ENCODE measurements at places on chromosomes 16 and 17.

DNA sequence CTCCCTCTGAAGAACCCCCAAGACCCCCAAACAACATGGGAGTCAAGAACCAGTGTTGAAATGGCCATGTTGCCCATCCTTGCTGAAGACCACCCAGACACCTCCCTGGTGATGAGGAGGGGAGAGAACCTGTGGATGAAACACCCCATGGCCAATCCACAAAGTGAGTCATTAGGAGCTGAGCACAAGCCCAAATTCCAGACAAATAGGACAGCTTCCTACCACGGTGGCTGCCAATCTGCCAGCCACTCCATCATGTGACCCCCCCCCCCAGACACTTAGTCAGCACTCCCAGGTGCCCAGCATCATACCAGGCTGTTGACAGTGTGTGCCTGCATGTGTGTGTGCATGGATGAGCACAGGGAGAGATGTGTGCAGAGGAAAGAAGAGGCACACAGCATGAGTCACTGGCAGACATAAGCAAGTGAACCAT is 26.4 kb upstream of the RPL38 start:
- DNase-seq: no peak

- DNase-seq: no peak
These were observed 76.2 kb upstream of the KSR1 start for GRCh38 chr17:27379888-27380533.

DNA sequence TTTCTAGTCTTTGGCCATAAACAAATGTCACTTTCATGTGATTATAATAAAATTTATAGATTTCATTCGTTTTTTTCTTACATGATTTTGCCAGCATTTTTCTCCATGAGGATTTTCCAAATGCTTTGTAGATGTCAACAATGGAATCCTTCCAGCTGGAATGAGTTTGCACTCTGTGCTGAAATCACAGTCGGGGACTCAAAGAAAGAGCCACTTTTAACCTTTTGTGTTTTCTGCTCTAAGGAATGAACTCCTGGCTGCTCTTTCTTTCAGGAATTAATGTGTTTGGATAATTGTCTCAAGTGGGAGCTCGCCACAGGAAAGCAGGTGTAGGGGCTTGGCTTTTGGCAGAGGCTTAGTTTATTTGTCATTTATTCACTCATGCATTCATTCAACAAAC is 372.3 kb upstream of the SALL1 start:
- DNase-seq: no peak

DNA sequence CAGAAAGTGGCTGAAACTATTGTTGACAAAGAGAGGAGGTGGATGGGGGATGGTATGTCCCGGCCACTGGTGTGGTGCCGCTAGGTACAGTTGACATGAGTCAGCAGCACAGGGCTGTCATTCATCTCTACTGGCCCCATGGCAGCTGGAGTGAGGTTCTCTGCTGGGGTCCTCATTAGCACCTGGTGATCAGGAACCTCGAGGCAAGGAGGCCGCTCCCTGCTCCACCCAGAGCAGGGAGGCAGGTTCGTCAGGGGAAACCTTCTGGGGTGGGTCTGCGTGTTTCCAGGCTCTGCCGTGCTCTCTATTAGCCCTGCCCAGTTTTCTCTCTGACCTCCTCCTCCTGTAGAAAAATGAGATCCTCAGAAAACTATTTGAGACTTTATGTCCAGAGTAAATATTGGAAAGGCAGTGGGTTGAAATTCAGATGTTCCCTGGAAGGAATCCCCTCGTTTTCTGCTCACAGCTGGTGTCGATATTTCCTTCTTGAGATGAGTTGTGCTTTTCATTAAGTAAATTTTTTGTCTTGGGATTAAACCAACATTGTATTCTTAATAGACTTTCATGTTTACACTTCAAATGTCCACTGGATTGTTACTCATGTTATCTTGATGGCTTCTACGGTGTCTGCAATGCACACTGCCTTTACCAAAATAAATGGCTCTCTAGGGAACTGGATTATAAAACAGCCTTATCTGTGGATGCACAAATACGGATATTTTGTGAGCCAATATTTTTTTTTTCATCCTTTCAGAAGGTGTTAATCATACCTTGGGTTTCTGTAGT is 7.1 kb downstream of the NTN1 start:
- no peak for DNase-seq

DNA sequence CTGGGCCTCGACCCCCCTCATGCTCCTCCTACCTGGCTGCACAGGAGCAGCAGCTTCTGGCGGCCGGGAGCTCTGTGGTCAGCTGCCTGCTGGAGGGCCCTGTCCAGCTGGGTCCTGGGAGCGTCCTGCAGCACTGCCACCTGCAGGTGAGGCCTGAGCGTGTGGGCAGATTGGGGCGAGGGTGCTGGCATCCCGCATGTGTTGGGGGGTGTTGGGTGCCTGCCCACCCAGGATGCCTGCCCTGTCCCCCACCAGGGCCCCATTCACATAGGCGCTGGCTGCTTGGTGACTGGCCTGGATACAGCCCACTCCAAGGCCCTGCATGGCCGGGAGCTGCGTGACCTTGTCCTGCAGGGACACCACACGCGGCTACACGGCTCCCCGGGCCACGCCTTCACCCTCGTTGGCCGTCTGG is 16.5 kb downstream of the FCSK start:
- no peak for DNase-seq

DNA sequence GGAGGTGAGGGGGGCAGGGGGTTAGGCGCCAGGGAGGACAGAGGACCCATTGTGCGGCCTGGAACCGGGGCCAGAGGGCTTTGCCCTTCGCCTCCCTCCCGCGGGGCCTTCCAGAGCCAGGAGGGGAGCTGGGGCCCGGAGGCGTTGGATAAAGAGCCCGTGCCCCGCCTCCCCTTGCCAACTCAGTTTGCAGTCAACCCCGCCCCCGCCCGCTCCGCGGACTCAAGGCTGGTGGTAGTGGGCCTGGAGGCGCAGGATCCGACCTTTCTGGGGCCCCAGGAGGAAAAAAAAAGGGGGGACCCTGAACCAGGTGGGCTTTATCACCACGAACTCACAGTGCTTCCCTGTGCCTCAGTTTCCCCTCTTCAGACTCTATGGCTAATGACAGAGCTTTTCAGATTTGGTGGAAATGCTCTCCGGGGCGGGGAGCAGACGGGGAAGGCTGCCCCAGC is 2.0 kb upstream of the SPHK1 start:
- no peak for DNase-seq

GRCh38 chr16:47113130-47113529 is 30.6 kb downstream of the NETO2 start:
- DNase-seq: no peak

- DNase-seq: no peak
These were observed 273.4 kb downstream of the NTN1 start for GRCh38 chr17:9294661-9295210.

DNA sequence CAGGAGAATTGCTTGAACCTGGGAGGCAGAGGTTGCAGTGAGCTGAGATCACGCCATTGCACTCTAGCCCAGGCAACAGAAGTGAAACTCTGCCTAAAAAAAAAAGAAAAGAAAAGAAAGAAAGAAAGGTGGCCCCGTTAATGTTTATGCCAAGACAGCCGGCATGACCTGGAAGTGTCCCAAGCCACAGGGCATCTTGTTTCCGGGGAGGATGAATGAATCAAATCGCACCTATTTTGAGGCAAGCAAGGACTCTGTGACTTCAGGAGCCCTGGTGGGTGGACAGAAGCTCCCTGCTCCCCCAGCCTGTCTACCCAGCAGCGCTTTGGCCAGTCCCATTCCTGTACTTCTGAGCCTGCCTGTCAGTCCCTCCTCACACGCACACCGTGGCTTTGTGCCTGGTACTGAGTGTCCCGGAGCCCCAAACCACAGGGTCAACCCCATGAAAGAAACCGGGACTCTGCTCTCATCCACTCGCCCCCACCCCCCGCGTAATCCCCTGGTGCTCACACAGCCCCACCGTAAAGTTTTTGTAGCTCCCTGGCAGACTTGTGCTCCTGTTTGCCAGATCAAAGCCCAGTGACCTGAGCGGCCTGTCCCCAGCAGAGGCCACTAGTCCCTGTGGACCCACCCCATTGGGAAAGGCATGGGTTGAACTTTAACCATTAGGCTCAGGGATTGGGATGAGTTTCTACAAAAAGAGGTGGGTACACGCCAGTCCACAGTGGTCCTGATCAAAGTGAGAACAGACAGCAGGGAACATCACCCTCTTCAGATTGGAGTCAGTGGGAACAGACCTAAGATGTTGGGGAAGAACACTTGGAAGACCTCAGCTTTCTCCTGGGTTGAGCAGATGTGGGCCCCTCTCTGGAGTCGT is 19.3 kb downstream of the CD2BP2 start:
- DNase-seq: no peak

GRCh38 chr16:66970775-66971720 is 10.0 kb downstream of the CES3 start:
- DNase-seq: no peak

DNA sequence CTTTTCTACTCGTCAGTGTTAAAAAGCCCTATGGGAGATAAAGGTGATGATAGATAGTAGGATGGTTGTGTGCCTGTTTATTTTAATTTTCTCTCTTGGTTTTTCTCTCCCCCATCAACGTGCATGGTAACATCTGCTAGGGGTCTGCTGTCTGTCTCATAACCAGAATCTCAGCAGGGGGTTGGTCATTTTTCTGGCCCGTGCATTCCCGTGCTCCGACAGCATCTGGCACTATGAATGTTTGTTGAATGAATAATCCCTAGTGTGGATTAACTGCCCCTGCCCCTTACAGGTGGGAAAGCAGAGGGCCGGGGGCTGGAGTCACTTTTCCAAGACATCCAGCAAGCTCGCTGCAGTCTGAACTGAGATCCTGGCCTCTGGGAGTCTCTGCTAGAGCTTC is 6.3 kb downstream of the CA5A start:
- DNase-seq: no peak

DNA sequence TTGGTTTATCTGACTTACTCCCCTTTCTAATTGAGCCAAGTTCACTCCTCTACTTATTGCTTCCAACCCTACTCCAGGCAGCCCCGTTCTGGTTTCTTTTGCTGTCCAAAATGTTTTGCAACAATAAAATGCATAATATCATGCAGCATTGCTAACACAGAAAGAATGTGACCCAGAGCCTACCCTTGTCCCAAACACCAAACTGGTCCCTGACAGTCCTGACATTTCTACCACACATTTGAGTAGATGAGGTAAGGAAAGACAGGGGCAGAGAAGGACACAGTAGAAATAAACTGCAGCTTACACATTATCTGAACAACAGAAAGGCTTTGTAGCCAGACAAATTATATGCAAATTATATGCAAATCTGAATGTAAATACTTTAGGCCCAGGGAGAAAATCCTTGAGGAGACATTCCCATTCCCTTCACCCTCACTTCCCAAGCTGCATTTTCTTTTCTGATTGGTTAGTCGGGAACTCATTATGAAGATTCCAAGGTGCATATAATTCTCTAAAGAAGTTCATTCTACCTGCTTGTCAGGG is 31.6 kb downstream of the SOX9 start:
- no peak for DNase-seq

- no peak for DNase-seq
These were observed 40.4 kb downstream of the ZNF778 start for GRCh38 chr16:89257757-89258465.

- DNase-seq: no peak
These were observed 19.1 kb upstream of the DDX52 start for GRCh38 chr17:37662353-37662752.

GRCh38 chr16:67942200-67942509 is 1.8 kb downstream of the LCAT start:
- no peak for DNase-seq

- no peak for DNase-seq
These were observed 383.4 kb upstream of the RBFOX1 start for GRCh38 chr16:6949240-6949639.

DNA sequence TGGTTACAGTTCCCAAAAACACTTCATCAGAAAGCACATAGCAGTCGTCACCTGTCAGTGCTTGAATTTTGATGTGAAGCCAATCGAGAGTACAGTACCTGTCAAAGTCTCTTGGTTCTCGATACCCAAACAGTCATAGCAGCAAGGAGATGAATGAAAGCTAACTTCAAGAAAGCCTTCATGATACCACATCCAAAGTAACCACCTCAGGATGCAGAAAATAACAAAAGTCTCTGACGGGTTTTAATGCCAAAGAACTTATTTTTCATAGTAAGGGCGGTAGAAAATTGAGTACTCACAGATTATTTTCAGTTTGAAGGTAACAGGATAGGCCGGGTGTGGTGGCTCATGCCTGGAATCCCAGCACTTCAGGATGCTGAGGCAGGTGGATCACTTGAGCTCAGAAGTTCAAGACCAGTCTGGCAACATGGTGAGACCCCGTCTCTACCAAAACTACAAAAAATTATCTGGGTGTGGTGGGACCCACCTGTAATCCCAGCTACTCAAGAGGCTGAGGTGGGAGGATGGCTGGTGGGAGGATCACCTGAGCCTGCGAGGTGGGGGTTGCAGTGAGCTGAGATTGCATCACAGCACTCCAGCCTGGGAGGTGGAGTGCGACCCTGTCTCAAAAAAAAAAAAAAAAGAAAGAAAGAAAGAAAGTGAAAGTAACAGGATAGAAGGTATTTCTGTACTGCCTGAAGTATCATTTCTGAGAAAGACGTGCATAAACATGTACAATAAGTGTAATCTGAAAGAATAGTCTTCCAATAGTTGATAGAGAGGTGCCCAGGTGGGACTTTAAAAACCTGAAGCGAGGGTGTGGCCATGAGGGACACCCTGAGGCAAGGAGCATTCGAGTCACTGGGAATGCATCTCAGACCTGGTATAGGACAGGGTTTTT is 15.4 kb downstream of the MFSD11 start:
- peak; percentile 13 for DNase-seq
